ENCODE measurements at places on chromosomes 1 and 21.

DNA sequence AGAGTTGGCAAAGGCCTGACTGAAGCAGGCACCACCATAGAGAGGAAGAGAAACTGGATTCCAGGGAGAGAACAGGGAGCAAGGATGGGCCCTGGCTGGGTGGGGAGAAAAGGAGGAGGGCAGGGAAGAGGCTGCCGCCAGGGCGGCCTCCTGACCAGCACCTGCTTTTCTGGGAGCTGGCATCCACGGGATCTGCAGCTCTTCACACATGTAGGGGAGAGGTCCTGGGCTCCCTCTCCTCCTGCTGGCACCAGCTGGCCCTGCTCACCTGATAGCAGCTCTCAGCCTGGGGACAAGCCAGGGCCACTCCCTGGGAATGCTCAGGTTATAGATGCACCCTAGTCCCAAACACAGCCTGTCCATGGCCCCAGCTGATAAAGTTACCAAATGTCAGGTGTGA lies 39.9 kb downstream of the TEX35 start:
- no peak for DNase-seq

DNA sequence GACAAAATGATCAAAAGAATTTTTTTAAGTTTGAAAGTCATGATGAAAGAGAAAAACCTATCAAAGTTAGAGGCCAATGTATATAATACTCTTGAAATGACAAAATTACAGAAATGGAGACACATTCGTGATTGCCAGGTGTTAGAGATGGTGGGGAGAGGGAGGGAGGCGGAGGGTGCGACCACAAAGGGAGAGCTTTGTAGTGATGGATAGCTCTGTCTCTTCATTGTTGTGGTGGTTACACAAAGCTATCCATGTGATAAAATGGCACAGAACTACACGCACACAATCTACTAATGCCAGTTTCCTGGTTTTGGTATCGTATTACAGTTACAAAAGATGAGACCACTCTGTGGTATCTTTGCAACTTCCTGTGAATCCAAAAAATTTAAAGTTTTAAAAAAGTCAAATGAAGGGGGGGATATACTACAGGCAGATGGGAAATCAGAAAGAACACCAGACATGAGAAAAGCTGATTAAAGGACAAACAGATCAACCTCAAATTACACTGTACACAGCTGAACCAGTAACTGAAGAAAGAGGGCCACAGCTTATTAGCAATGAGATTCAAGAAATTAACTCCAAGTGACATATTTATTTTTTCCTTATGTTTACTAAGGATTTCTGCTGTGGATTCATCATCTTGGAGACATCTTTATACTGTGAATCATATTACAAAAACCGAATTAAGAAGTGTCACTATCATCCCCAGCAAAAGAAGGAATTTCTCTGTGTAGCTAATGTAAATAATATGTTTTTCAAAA lies 199.1 kb downstream of the SLC45A1 start:
- no peak for DNase-seq

- no peak for DNase-seq
Observed at GRCh38 chr1:45348966-45349677, 8.9 kb upstream of the MUTYH start.

DNA sequence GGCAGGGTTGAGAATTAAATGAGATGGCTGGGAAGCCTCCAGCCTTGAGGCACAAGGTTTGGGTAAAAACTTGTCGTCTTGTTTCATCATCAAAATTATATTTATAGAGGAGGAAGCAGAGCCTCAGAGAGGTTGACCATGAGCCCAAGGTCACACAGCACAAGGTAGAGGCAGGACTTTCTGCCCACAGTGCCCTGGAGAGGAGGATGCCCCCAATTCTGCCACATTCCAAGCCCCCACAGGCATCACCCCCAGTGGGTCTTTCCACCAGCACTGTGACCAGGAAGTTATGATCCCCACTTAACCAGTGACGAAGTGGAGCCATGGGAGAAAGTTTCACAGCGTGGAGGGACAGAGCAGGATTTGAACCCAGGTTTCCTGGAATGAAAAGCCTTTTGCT lies 400.0 kb downstream of the MATN1 start:
- no peak for DNase-seq

- no peak for DNase-seq
Observed at GRCh38 chr1:168921629-168922028, 184.9 kb upstream of the ATP1B1 start.

- DNase-seq: no peak
Observed at GRCh38 chr1:173409613-173410012, 67.5 kb upstream of the PRDX6 start.

GRCh38 chr1:8669606-8670335 lies 147.7 kb downstream of the RERE start:
- DNase-seq: no peak

DNA sequence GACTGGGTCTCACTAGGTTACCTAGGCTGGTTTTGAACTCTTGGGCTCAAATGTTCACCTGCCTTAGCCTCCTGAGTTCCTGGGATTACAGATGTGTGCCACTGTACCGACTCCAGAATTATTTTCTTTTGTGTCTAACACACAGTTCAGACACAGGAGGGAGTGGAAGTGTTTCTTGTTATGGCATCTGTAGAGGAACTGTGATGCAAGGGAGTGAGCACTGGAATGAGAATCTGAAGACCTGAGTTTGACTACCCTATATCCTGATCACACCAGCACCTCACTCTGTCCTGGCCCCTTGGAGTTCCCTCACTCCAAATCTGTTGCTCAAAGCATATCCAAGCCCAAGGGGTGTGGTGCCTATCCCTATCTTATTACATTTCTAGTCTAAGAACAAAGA lies 15.2 kb downstream of the OPTC start:
- DNase-seq: no peak

DNA sequence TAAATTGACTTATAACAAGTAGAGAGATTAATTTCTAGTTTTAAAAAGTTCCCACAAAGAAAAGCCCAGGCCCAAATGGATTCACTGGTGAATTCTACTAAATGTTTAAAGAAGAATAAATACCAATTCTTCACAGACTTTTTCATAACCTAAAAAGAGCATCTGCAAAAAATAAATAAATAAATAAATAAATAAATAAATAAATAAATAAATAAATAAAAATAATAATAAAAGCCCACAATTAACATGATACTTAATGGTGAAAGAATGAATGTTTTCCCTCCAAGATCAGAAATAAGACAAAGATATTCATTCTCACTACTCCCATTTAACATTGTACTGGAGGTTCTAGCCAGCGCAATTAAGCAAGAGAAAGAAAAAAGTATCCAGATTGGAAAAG lies 97.6 kb upstream of the KAZN start:
- no peak for DNase-seq

- no peak for DNase-seq
Observed at GRCh38 chr1:180863158-180863775, 49.4 kb upstream of the KIAA1614 start.

DNA sequence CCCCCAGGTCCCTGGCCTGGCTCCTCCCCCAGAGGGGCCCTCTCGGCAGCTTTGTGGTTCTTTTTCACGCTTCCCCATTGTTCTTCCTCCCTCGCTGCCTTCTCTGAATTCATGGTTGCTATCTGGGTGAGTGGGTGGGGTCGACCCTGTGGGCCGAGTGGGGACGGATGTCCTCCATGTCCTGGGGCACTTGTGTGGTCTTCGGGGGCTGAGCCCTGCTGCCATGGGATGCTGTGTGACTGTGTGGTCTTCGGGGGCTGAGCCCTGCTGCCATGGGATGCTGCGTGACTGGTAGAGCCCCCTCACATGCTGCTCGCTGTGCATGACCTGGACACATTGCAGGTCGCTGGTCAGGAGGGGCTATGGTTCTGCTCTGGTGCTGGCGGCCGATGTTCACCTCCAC lies 21.6 kb upstream of the DIP2A start:
- no peak for DNase-seq

DNA sequence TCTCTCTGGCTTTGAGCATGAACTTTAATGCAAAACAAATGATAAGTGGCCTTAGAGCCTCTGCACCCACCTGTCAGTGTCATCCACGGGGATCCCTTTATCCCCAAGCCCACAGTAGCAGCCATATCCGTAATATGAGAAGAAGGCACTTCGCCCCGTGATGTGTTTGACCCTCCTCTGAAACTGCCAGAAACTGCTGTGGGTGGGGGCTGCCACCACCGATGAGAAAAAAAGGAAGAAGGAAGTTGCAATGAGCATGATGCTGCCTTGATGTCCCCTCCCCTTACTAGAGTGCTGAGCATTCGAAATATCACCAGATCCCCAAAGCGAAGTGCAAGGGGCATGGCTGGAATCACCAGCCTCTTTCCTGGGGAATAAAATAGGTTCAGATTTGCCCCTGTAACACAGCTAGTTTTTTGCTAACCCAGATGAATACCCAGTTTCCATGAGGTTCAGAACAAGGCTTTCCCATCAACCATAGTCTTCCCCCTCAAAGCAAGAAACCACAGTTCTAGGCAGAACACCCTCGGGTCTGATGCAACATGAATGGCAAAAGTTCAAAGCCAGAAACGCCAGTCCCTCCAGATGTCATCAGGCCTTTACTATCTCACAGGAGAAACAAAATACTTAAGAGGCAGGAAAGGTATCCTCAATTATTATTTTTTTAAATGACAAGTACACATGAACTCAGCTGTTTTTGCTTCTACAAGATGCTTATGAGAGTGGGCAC lies 10.8 kb upstream of the UBXN10 start:
- no peak for DNase-seq

DNA sequence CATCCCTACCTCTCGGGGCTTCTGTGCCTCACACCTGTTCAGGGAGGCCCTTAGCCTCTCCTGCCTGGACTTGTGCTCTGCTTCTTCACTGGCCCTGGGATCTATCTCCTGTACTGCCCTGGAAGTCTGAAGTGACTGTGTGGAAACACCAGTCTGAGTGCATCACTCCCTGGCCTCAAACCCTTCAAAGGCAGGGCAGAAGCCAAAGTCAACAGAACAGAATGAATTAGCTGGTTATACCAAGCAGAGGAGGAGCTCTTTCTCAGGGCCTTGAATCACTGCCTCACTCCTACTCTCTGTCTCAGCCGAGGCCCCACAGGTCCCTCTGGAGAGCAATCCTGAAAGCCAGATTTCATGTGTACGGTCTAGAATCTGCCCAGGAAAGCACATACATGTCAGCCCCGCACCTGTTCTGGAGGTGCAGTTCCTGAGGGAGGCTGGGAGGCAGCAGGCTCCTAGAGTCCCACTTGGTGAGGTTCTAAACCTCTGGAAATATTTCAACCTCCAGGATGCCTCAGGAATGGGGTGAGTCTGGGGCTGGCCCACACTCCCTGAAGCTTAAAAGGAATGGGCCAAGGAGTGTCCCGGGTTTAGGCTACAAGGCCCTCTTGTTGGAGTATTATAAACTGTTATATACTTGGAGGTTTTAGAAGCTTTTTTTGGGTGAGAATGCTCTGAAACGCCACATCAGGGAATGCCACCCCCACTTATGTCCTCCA lies 98.3 kb downstream of the ABCA4 start:
- DNase-seq: no peak

DNA sequence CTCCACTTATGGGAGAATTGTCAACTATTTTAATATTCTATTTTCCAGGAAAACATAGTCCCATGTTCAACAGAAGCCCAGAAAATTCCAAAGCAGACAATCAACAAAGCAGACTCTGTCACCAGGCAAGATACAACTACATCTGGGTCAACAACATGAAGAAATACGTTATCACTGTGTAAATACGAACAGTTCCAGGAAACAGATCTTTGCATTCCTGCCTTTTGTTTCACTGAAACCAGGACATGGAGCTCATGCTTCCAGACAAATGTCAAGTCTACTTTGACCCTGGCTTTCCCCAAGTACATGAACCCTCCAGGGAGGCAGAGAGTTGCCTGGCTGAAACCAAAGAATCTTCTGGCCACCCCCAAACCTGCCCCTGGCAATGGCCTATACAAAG lies 106.7 kb downstream of the SETD4 start:
- DNase-seq: no peak

DNA sequence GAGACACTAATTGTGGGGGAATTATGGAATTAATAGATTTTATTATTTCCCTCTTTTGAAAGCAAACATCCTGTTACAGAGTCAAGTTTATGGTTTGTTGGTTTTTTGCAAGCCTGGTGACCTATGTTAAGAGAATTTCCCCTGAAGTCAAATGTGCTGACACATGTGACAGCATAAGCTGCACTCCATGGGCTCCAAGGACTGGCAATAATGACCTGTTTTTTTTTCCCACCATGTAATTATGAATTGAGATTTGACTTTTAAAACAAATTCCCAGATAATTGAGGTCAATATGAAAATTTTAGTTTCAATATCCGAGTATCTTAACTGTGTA lies 242.5 kb upstream of the SGIP1 start:
- DNase-seq: no peak

GRCh38 chr1:201893431-201893830 lies 4.7 kb downstream of the SHISA4 start:
- no peak for DNase-seq

DNA sequence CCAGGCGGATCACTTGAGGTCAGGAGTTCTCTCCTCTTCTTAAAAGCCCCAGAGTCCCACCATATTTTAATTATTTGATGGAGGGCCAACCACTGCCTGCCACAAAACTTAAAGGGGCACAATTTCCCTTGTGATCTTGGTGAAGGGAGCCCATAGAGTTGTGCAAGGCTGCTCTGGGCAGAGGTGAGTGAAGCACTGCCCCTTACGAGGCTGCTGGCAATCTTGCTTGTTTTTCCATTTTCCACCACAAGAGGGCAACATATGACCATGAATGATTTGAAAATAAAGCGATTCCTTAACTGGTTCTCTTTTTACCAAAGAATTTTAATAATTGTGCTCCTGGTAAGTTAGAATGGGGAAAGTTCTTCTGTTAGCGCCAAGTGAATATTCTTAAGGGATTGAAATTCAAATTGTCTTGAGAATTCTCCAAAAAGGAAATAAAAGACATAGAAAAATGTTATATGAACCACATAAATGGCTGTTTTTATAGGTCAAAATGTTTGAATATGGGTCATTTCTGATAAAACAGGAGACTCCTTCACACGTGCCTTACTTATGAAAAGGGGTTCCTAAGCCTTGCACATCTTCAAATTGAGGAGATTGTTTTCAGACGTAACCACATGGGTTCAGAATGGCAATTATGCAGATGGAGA lies 22.7 kb downstream of the PGM1 start:
- DNase-seq: peak; percentile 7

DNA sequence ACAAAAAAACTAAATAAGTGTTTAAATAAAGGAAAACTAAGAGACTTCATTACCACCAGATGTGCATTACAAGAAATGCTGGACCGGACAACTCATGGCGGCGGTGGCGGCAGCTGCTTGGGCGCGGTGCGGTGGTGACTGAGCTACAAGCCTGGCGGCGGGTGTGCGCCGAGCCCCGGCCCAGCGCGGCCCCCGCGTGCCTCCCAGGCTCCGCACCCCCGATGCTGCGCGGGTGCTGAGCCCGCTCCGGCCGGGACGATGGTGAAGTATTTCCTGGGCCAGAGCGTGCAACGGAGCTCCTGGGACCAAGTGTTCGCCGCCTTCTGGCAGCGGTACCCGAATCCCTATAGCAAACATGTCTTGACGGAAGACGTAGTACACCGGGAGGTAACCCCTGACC lies 52.2 kb upstream of the RCOR3 start:
- DNase-seq: no peak

GRCh38 chr1:2449636-2450454 lies 26.2 kb upstream of the PLCH2 start:
- no peak for DNase-seq

- no peak for DNase-seq
Observed at GRCh38 chr1:59317780-59318179, 20.9 kb downstream of the FGGY start.
